ENCODE measurements at places on chromosomes 6 and 20.

GRCh38 chr6:108211671-108212070, 45.8 kb downstream of the NR2E1 start:
- no peak for DNase-seq

DNA sequence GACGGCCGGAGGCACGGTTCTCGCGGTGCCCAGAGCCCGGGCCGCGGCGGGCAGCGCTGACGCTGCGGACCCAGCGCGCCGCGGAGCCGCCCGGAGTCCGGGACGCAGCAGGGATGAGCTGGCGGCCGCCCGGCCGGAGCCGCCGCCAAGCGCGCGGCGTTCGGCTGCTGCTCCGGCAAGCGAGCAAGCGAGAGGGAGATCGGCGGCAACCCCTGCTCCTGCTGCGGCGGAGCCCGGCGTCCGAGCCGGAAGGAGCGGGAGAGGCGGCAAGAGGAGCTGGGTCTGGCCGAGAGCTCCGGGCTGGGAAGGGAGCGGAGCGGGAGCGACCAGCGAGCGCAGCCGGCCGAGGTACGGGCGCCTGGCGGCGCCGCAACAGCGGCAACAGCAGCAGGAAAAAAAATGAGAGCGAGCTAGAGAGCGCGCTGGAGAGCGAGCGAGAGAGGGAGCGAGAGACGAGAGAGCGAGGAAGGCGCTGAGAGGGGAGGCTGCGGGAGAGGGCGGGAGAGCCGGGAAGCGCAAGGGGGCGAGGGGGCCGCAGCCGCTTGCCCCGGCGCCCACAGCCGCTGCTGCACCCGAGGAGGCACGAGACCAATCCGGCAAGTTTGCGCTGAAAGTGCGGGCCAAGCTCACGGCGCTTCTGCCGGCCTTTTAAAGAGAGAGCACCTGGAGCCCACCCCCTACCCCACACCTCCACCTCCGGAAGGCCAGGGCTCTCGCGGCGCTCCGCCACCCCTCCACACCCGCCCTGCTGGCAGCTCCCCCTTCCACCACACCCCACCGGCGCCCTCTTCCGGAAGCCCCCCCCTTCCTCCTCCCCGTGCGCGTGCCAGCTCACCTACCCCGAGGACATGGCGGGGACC, 496 bp downstream of the GRM4 start:
- no peak for DNase-seq

GRCh38 chr20:33539129-33539528, 49.2 kb downstream of the CBFA2T2 start:
- DNase-seq = no peak

DNA sequence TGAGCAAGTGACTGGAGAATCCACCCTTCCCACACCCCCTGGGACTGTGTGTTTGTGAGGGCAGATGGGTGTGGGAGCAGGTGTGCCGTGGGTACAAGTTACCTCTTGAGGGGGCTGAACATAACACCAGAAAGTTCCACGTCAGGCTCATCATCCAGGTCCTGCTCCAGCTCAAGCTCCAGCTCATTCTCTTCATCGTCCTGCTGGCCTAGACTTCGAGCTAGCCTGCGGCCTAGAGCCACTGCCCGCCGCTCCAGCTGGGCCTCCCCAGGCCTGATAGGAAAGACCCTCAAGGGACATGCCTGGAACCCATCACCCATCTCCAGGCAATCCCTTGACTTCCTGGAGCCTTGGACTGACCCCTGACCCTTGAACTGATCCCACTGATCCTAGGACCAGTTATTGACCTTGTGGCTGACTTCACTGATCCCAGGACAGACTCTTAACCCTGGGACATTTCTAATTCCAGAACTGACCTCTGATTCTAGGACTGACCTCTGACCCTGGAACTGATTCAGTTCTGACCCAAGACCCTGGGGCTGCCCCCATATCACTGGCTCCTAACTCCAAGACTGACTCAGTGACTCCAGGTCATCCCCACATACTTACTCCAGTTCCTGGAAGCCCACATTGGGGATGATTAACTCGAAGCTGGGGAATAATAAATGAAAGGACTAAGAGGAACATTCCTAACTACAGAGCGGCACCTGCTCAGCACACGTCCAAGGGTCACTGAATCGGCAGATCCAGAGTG, 11.8 kb upstream of the SPAG4 start:
- DNase-seq = no peak

GRCh38 chr6:161750686-161751085, 476.8 kb upstream of the AGPAT4 start:
- no peak for DNase-seq

DNA sequence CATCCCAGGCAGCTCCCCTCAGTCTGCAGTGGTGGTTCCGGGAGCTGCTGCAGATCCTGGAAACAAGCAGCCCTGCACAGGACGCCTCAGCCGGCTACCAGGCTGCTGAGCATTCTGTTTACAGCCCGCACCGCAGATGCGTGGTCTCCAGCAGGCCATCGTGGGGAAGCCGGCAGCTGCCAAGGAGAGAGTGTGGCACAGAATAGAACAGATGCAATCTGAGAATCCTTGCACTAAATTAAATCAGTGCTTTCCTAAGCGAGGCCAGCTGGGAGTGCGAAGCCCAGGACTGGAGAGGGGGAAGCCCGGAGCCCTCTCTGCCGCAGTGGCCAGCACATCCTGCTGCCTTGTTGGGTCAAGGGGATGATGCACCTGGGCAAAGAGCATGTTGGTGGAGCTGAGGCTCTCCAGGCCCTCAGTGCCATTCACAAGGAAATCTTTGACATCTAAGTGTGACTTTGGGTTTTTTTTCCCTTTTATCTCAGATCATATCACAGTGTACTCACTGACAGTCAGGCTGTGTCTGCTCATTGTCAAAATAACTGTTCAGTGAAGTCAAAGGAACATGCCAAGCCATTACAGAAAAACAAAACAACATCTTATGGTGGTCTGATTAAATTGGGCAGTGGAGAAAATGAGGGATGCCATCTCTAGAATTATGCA, 118.1 kb downstream of the SYNDIG1 start:
- DNase-seq = no peak
